ENCODE measurements at places on chromosomes 2 and 18.

DNA sequence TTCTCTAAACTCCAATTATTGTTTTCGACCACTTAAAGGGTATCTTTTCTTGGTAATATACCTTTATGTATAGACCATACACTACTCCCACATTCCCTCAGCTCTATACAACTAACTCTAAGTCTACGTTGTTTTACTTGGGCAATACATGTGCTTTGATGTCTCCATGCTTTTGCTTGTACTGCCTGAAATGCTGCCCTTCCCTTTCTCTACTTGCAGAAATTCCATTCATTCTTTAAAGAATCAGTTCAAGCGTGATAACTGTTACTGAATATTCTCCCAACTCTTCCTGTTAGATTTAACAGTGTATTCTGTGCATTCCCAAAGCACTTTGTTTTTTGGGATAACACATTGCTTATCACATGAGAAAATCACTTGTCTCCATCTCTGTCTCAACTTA lies 157.0 kb upstream of the AQP4 start:
- DNase-seq, result no peak

- no peak for DNase-seq
Measured at GRCh38 chr2:71536226-71536671, 82.9 kb downstream of the DYSF start.

- DNase-seq, result no peak
Measured at GRCh38 chr18:24198461-24198860, 59.6 kb downstream of the CABYR start.

DNA sequence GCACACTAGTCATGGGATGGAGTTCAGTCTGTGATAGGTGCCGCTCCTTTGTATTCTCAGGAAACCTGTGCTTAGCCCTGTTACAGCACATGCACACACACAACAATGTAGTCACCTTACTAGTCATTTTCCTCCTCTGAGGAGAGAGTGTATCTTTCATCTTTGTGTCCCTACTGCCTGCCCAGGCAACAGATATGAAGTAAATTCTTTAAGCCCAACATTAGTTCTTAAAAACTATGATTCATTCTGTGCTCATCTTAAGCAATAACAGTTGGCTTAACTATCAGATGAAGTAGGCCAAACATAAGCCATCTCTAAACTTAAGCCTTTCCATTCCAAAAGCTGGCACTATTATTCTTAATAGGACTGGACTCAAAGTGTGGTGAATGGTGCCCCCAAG lies 186.5 kb downstream of the LNPK start:
- DNase-seq, result no peak

- no peak for DNase-seq
Measured at GRCh38 chr2:238942726-238943300, 94.9 kb downstream of the TWIST2 start.

GRCh38 chr2:30197570-30198192 lies 33.7 kb upstream of the LBH start:
- DNase-seq, result no peak

DNA sequence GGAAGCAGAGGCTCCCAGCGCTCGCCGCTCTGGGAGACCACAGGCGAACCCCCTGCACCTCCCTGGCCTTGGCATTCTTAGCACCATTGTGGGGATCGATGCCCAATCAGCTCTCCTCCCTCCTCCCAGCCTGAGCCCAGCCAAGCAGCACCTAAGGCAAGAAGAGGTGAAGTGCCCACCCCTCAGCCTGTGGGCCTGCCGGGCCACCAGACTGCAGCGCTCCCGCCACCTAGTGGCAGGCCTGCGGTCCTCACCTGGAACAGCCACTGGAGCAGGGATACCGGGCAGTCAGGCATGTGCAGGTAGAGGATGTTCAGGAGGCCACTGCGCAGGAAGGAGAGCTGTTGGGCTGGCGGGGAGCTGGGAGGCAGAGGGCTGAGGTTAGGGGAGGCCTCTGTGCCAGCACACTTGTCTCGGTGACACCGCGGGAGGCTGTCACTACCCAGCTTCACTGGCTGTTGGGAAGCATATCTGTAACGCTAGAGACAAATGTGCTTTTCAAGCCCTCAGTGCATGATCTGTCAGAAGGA lies 35.2 kb downstream of the FAM178B start:
- peak; percentile 80 for DNase-seq

DNA sequence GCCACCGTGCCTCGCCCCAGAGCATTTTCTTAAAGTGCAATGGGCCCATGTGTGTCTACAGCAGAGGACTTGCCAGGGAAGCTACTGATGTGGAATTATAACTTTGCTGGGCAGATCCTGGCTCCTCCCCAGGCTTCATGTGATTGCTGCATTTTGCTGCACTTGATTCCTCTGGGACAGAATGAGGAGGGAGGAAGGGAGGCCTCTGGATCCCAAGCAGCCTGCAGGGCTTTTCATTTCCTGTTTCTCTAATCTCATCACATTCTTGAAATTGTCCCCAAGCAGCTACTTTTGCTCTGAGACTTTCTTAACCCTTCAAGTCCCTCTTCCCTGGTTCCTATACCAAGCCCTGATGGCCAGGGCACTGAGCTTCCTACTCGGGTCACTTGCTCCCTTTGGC lies 134.4 kb upstream of the SEC11C start:
- DNase-seq, result no peak

DNA sequence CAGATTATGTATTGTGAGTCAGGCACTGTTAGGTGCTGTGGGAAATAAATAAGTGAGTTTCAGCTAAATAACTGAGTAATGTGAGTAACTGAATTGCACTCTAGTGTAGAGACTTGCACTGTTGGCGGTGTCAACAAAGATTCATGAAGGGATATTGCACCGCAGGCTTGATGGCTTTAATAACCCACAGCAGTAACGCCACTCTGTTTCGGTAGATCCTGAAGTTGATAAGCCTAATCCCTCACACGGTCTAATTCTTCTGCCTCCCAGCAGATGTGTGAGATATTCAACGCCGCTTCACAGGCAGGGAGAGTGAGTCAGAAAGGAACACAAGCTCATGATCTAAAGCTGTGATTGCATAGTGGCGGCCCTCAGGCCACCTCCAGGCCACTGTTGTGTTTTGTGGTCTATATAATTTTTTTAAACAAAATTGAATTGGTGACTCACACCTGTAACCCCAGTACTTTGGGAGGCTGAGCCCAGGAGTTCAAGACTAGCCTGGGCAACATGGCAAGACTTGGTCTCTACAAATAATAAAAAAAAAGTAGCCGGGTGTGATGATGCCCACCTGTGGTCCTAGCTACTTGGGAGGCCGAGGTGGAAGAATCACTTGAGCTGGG lies 94.3 kb downstream of the LIPG start:
- no peak for DNase-seq

DNA sequence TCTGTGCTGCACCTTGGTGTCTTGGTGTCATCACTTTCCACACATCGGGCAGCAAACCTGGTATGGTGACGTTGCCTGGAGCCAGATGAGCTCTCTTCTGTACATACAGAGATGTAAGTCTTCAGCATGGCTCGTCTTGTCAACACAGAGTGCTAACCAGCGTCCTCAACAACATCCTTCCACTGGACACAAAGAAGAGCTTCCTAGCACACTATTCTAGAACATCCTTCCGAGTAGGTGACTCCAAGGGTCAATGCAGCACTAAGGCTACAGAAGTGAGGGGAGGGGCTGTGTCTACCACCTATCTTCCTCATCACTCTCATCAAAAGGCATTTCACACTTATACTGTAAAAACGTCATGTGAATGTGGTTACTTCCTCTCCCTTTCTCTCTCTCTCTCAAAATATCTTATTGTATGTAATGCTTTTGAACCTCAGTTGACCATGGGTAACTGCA lies 108.1 kb upstream of the SLC1A4 start:
- DNase-seq, result no peak

GRCh38 chr2:78202986-78203670 lies 681.0 kb upstream of the LRRTM4 start:
- DNase-seq, result no peak

- no peak for DNase-seq
Measured at GRCh38 chr18:29226213-29226612, 1049.3 kb upstream of the CDH2 start.

DNA sequence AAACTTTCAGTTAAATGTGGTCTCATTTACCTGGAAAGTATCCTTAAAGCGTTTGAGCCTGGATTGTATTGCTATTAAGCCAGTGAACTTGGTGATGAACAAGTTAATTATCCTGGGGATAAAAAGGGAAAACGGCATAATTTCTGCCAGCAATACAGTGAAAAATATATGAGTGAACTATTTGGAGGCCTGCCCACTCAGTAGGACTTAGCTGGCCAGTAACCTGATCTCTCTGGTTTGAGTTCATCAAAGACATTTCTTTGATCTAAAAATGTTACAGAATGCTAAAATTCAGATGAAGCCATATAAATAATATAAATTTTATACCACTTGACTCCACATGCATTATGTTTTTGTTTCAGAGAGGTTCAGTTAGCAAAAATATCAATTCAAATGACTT lies 241.1 kb upstream of the VWC2L start:
- DNase-seq, result no peak

DNA sequence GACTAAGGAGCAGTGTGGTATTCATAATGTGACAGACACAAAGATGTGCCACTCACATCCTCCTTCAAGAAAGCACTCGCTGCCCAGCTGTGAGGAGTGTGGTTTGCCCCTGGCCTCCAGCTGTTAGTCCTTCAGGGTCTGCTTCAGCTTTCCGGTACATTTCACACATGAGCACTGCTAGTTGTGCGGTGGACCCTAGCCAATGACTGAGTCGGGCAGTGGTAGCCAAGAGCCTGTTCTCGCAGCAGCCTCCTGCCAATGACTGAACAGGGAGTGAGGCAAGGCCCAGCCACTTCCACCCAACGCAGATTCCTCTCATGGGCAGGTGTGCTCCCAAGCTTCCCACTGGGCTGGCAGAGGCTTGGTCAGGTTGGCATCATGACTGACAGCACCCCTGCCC lies 254.3 kb downstream of the RBM43 start:
- DNase-seq, result no peak
